Stimulated activated CD8-positive, alpha-beta memory T cell treated with anti-CD3 and anti-CD28 coated beads, Interleukin-4, amount 100 ng/mL, for 24 hours (primary cell): ENCODE measurements at places on chromosomes 11 and 22.

DNA sequence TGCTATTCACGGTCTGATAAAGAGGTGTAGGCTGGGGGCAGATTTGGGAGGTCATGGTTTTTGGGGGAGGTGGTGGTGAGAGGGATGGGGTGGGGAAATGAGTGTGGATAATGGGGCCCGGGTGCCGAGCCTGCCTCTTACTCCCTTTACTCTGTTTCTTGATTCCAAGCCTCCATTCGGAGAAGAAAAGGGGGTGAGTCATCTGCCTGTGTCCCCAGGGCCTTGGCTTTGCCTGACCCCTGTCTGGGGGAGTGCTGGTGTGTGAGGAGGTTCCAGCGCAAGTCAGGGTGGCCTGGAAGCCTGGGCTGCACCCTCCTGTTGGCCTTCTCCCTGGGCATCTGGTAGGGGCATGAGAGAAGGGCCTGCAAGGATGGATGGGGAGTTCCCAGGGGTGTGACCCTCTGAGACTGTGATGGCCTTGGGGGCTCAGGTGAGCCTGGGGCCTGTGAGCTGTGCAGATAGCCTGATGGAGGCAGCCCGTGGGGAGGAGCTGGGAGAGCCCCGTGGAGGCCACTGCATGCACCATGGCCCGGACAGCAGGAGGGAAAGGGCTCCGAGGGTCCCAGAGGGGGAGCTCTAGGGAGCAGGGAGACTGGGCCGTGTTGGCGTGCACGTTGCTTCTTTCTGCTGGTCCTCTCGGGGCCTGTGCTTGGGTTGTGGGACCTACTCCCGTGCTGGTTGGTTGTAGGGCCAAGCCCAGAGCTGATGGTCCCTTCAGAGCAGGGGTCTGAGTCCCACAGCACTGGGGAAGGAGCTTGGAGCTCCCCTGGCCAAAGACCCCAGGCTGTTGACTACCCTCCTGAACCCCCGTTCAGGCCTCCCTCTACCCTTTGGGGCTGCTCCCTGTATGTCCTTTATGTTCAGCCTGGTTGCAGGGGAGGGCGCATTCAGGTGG is 26.3 kb upstream of the ACR start:
- no peak for DNase-seq

DNA sequence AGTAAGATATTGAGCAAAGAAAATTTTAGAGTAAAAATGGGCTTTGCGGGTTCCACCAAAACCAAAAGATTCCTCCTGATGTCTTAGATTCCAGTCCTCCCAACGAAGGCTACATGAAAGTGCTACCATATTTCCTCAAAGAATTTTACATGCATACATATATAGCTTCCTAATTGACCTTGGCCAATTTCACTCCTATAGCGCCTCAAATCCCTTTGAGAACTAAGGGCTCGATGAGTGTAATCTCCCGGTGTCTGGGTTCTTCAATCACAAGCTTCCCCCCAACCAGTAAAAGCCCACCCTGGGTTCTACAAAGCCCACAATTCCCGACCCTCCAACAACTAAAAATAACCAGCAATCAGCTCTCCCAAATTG is 1.2 kb downstream of the SIK3 start:
- DNase-seq, result no peak

DNA sequence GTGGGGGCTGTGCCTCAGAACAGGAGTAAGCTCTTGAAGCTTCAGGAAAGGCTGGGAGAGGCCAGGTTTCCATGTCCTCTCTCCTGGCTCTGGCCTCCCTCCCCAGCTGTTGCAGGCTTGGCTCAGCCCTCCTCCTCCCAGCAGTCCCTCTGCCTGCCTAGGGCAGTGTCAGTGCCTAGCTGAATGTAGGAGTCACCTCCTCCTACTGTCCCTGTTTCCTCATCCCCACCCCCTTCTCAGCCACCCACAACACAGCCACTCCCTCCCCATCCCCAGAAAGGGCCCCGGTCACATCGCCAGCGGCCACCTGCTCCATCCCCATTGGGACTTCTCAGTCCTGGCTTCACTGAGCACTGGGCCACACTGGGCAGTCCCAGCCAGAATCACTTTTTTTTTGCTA is 2.9 kb upstream of the FBLN1 start:
- no peak for DNase-seq

- no peak for DNase-seq
Observed at GRCh38 chr11:108965306-108966001, 300.6 kb downstream of the DDX10 start.

GRCh38 chr11:117906710-117907109 is 22.5 kb downstream of the TMPRSS13 start:
- no peak for DNase-seq

GRCh38 chr11:64753019-64753379 is 6.8 kb downstream of the PYGM start:
- DNase-seq, result no peak

GRCh38 chr22:46414704-46415103 is 79.2 kb downstream of the TRMU start:
- DNase-seq, result no peak

- no peak for DNase-seq
Observed at GRCh38 chr22:39873965-39874364, 19.6 kb downstream of the ENTHD1 start.

DNA sequence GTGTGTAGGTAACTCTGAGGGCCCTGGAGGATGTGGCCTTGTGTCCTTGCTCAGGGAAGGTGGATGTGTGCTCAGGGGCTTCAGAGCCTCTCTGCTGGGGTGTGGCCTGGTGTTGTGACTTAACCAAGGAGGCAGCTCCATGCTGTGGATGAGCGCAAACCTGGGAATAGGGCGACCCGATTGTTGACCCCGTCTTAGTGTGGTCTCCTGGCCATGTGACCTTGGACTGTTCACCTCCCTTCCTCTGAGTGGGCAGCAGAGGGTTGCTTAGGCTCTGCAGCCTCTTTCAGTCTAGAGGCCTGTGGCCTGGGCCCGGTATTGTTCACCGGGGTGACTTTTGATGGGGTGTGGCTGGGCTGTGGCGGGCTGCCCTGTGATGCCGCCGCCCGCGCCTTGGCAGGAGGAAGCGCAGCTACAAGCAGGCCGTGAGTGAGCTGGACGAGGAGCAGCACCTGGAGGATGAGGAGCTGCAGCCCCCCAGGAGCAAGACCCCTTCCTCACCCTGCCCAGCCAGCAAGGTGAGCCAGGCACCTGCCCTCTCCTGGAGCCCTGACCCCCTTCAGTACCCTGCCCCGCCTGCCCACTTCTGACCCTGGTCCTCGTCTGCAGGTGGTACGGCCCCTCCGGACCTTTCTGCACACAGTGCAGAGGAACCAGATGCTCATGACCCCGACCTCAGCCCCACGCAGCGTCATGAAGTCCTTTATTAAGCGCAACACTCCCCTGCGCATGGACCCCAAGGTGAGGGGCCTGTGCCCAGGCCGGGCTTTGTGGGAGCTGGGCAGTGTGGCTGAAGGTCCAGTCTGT is 16.7 kb downstream of the INCENP start:
- no peak for DNase-seq

DNA sequence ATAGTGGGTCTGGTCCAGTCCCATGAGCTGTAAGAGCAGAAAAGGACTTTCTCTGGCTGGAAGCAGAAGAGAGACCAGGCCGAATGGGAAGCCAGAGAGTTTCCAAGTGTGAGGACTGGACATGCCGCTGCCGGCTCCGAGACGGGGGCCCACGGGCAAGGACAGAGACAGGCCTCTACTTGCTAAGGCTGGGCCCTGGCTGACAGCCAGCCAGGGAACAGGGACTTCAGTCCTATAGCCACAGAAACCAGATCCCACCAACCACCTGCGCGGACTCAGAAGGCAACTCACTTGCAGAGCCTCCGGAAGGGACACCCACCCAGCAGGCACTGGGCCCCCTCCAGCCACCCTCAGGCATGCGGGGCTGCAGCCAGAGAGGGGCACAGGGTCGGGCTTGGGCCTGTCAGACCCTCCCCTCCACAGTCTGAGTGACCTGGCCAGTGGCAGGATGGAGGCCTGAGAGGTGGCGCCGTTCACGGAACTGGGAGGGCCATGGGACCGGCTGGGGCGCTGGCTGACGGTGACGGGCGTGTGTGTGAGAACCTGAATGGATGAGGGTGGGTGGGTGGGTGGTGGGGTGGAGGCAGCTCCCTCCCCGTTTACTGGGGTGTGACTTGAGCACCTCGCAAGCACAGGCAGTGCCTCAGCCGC is 47.8 kb upstream of the A4GALT start:
- DNase-seq, result no peak

DNA sequence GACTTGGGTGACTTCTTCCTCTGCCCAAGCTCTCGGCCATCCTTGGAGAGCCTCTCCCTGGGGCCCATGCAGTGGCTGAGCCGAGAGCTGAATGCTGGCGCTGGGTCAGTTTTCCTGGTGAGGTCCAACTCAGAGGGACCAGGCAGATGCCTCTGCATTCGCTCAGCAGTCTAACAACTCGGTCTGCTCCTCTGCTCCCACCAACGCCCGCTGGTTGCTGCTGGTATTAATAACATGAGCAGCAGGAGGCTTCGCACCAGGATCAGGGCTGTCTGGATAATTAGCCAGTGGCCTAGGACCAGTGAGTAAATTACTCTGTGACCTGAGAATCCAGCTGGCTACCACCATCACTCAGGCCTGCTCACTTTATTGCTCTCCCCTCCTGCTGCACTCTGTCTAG is 77.7 kb upstream of the FAM181B start:
- DNase-seq, result no peak

GRCh38 chr11:86678823-86679222 is 6.4 kb upstream of the ME3 start:
- no peak for DNase-seq

DNA sequence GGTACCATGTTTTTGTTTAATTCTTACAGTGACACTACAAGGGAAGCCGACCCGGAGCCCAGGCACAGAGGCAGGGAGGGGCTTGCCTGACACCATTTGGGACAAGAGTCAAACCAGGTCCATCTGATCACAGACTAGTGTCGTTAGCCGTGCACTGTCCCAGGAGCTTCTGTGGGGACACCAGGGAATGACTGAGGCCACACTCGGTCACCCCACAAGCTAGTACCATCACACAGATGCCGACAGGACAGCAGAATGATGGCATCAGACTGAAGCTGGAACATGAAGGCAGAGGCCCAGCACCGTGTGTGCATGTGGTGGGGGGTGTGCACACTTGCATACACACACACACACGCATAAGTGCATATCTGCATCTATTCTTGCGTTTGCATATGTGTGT is 61.5 kb upstream of the NECTIN1 start:
- no peak for DNase-seq

DNA sequence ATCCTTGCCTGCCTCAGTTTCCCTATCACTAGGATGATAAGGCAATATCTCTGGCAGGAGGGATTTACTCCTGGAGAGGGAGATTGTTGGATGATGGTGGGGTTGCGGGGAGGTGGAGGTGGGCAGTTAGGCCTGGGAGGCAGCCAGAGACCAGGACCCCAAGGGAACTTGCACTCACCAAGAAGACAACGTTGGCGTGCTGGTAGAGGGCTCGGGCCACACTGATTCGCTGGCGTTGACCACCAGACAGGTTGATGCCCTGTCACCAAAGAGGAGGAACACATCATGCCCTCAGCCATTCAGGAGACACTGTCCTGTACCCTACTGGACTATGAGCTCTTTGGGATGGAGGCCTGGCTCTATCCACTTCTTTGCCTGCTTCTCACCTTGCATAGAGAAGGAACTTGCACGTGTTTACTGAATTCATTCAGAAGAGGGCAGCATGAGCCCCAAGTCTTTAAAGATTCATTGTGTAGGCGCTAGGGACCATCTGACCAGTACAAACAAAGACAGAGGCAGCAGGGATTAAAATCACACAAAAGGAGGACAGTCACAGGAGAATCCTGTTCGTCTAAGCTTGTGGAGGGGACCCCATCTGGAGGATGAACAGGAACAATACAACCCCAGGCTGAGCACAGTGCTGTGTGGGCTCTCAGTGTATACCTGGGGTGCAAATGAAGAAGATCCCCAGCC is 24.2 kb upstream of the KCNJ11 start:
- DNase-seq, result no peak

DNA sequence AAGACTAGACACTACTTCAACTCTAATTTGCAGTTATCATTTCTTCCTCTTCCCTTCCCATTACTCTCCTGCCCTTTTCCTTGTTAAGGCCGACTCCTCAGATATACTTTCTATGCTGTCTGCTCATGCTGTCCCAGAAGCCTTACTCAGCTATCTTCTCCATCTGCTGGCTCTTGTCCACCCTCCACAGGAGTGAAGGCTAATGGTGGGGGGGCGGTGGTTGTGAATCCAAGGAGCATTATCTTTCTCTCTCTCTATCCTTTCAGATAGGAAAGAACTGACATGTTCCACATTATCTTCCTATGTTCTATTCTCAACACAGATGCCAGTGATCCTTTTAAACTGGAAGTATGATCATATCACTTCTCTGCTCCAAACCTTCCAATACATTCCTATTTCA is 37.4 kb downstream of the USP28 start:
- no peak for DNase-seq

DNA sequence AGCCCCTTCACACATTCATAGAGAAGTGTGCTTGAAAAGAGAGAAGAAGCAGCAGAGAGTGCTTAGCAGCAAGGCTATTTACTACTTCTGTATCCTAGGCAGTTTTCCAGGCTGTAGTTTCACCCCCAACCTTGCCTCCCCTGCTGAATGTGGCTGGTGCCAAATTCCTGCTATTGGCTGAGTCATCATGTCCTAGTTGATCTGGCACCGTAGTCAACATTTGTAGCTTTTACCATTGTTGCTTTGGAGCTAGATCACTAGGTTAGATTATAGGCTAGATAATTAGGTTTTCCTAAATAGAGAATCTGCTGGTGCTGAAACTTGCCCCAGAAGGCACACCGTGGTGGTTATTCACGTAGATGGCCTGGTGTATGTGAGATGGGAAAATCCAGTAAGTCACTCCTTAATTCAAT is 32.7 kb downstream of the ARHGAP42 start:
- no peak for DNase-seq

- DNase-seq, result no peak
Observed at GRCh38 chr11:18853086-18853720, 61.6 kb upstream of the PTPN5 start.

GRCh38 chr11:83401506-83402225 is 115.5 kb upstream of the CCDC90B start:
- no peak for DNase-seq

DNA sequence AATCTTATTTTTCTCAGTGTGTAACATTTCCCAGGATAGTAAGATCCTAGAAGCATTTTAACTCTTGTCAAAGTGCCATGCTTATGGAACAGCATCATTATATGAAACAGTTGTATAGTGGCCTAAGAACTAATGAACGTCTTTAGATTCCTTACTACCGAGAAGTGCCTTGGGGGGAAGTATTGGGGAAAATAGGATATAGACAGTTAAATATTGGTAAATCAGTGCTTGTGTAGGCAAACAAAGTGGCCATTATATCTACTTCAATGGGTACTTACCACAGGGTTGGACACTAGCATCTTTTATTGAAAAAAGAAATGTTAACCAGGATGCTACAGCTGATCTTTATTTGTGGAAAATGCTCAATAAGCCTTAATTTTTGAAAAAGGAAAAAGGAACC is 11.3 kb downstream of the FAR1 start:
- DNase-seq, result no peak
